OCI-LY7 (cell line): ENCODE measurements at places on chromosomes 3 and 15. TPM values are rescaled to one million over a fixed set of nuclear protein-coding genes. Genes with fewer than 3 reads are reported as not detected.

- no peak for DNase-seq
These were observed at the start of gene UNC13C for GRCh38 chr15:53978253-53978906. Gene UNC13C, plus strand, starts transcription at chr15:53978441. Its CDS starts 34,463 bp downstream, at chr15:54012904.

DNA sequence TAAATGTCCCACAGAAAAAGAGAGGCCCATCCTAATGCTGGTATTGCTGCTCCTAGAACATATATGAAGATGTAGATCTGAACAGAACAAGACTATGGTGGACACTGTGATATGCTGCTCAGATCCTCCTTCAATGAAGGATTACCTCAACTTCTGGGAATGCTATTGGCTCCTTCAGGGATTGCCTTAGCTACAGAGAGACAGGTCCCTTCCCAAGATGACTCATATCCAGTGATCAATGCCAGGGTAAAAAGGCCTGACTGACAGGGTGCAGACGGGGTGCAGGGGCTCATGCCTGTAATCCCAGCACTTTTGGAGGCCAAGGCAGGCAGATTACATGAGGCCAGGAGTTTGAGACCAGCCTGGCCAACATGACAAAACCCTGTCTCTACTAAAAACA, 20.5 kb upstream of the STAG1 start:
- no peak for DNase-seq

- no peak for DNase-seq
These were observed 79.0 kb downstream of the EPHA3 start for GRCh38 chr3:89186456-89186855.

DNA sequence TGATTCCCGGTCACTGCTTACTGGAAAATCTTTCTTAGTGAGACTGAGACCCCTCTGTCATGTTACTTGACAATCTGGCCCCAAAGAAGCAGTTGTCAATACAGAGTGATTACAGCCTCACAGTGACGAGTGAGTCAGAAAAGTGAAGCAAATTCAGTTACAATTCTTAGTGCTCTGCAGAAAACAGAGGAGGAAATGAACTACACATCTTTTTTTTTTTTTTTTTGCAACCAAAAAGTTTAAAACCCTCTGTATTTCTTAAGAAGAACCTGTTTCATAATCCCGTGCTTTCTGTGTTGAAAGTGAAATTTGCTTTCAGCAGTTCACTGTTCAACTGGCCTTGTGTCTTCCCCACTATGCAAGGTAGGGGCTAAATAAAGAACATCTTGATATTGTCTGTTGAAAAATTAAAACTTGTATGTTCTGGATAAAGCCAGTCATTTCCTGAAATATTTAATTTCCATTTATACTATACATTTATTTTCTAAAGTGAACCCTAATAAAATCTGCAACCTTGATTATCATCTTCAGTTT, 1.9 kb downstream of the AQP9 start:
- no peak for DNase-seq

DNA sequence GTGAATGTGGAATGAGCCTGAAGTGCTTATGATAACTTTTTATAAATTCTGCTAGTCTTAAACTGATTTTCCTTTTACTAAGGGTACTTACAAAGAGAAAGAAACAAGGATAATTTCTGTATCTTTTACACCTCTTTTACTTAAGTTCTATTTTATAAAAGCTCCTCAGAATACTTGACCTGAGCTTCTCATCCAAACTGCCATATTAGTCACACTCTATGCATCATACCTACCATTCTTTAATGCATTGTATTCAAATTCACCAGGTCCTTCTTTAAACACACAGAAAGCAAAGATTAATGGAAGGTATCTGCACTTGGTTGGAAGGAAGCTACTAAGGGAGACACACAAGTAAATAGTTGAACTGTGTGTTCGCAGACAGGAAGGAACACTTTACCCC, 1.6 kb upstream of the TOPAZ1 start:
- DNase-seq: no peak

LMOD3 gene
- total RNA-seq: not detected in 2 replicates

GRCh38 chr3:11482021-11482420, 161.7 kb downstream of the VGLL4 start:
- no peak for DNase-seq

- no peak for DNase-seq
These were observed 328.6 kb upstream of the RGMA start for GRCh38 chr15:93417631-93418030.

GRCh38 chr3:179676081-179676480, 23.2 kb downstream of the USP13 start:
- DNase-seq: no peak

- DNase-seq: no peak
These were observed 40.5 kb upstream of the PIK3CB start for GRCh38 chr3:138875096-138875753.

LRRC2 gene
- 1.9 and 2.2 TPM in 2 replicates for total RNA-seq

DNA sequence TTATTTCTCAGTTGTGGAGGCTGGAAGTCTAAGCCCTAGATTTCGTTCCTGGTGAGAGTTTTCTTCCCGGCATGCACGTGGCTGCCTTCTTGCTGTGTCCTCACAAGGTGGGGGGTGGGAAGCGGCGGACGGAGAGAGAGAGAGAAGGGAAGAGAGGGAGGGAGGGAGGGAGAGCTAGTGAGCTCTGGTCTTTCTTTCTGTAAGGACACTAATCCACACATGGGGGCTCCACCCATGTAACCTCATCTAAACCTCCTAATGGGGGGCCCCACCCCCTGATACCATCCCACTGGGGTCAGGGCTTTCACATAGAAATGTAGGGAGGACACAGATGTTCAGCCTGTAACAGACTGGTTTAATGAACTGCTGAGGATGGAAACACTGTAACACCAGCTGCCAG, 7.3 kb downstream of the FBLN2 start:
- no peak for DNase-seq

XCR1 gene
- not detected in 2 replicates for total RNA-seq

DNA sequence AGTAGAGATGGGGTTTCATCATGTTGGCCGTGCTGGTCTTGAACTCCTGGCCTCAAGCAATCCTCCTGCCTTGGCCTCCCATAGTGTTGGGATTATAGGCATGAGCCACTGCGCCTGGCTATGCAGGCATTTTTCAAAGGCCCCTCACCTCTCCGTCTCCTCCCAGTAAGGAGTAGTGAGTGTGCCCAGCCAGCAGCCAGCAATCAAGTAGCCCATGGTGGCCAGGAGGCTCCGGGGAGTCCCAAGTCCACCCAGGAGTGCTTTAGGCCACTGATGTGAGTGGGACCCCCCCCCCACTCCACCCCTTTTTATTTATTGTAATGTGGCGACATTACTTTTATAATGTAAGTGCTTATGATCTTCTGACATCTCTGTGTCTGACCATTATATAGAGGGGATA, 8.1 kb downstream of the ISG20 start:
- DNase-seq: no peak

- DNase-seq: peak; percentile 60
These were observed 66.8 kb downstream of the RPL39L start for GRCh38 chr3:187072511-187072910.

- DNase-seq: no peak
These were observed 509.3 kb upstream of the CFAP20DC start for GRCh38 chr3:59558906-59559720.

- DNase-seq: no peak
These were observed 8.6 kb downstream of the SPG11 start for GRCh38 chr15:44654858-44655257.

GRCh38 chr3:2958551-2958950, 151.6 kb downstream of the IL5RA start:
- no peak for DNase-seq

GRCh38 chr3:179324270-179324754, 1.5 kb downstream of the ZNF639 start:
- peak; percentile 48 for DNase-seq

GRCh38 chr3:58630076-58630709, 36.4 kb downstream of the FAM3D start:
- peak; percentile 60 for DNase-seq

SLC7A14 gene
- not detected in 2 replicates for total RNA-seq

GRCh38 chr3:132448216-132448961, 31.1 kb downstream of the DNAJC13 start:
- DNase-seq: no peak

- no peak for DNase-seq
These were observed 37.0 kb downstream of the ZNF710 start for GRCh38 chr15:90037961-90038631.

SH3GL3 gene
- not detected in 2 replicates for total RNA-seq

LXN gene
- 4.8 and 5.5 TPM in 2 replicates for total RNA-seq

DNA sequence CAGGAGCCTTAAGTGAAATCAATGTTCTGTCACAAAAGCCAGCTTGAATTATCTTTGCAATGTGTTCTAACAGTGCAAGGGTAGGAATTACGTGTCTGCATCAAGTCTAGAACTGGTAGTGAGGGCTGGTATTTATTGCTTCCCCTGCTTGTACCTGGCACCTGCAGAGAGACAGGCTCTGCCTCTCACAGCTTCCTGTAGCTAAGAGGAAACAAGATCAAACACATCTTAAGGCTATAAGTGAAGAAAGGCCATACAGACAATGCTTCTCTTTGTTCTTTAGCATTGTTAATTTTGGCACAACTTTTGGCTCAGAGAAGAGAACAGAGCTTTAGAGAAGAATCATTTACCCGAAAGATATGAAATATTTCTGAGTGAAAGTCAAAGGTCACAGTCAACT, 479.9 kb downstream of the GRM7 start:
- DNase-seq: no peak

DNA sequence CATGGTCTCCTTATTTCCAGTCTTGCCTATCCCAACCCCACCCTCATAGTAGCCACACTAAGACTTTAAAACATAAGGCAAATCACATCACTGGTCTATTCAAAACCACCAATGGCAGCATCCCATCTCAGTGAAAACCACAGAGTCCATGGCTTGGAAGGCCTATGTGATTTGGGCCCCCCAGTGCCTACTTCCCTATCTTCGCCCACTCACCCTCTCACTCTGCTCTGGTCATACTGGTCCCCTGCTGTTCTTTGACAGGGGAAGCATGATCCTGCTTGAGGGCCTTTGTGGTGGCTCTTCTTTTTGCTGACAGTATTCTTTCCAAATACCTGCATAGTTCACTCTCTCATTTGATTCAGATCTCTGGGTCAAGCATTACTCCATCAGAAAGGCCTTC, 3.3 kb downstream of the GTF2A2 start:
- no peak for DNase-seq

DLEC1 gene
- total RNA-seq: 0.11 TPM in 1 of 2 replicates, not detected in the other

DNA sequence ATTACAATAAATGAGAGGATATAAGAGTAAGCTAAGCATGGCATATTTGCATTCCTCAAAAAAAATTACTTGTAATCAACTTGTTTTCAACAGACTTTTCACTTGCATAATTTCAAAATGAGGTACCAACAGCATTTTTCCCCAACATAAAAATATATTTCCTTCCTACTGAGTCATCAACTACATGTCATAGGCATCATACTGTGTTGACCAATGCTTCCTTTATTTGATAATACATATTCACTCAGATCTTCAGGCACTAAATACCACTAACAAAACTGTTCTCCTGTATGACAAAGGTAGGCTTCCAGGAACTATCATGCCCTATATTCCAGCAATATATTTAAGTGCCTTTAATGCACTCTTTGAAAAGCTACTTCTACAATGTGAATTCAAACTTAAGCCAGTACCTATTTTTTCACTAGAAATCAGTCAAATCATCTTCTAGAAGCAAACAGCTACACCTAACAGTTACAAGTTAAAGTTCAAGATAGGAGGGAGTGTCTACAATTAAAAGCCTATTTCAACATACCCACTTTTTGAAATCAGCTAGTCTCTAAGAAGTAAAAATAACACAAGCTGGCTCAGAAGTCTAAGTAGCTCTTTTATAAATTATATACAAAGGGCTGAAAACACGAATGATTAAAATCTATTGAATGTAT, 11.3 kb downstream of the ADAM10 start:
- DNase-seq: no peak

HESX1 gene
- 4.7 and 6.0 TPM in 2 replicates for total RNA-seq

CPN2 gene
- not detected in 2 replicates for total RNA-seq

COL6A5 gene
- total RNA-seq: not detected in 2 replicates

GRCh38 chr3:22098021-22098420, 347.0 kb upstream of the ZNF385D start:
- no peak for DNase-seq

DNA sequence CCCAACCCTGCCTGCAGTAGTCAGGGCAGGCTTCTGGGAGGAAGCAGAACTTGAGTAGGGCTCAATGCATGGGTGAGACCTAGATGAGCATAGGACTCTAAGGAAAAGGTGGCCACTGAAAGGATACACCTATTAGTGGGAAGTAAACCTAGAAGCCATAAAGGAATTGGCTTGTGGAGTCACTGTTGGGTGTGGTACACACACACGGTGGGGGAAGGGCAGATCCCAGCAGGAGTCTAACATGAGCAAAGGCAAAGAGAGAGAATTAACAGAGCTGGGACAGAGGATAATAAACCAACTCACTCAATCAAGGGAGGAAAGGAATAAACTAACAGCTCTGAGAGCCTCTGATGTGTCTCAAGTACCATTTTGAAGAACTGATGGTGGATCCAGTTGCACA, 23.1 kb downstream of the DAPK2 start:
- no peak for DNase-seq

GRCh38 chr3:117681619-117682018, 972.0 kb downstream of the TUSC7 start:
- no peak for DNase-seq

EPHA3 gene
- total RNA-seq: not detected in 2 replicates

DNA sequence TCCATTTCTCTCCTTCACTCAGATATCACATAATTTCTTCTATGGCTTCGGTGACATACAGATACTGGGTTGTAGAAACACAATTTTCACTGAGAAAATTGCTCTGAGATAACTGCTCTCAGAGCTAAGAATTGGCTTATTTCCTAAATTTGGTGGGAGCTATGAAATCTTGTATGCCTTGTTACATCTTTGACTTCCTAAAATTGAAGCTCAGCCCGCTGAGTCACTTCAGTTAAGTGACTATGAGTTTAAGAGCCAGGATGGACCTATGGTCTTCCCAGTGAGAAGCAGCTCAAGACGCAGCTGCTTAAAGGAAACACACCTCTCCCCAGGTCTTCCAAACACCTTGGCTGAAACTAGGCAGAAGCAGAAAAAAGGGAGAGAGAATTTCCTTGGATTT, 56.4 kb downstream of the EFHB start:
- no peak for DNase-seq

DNA sequence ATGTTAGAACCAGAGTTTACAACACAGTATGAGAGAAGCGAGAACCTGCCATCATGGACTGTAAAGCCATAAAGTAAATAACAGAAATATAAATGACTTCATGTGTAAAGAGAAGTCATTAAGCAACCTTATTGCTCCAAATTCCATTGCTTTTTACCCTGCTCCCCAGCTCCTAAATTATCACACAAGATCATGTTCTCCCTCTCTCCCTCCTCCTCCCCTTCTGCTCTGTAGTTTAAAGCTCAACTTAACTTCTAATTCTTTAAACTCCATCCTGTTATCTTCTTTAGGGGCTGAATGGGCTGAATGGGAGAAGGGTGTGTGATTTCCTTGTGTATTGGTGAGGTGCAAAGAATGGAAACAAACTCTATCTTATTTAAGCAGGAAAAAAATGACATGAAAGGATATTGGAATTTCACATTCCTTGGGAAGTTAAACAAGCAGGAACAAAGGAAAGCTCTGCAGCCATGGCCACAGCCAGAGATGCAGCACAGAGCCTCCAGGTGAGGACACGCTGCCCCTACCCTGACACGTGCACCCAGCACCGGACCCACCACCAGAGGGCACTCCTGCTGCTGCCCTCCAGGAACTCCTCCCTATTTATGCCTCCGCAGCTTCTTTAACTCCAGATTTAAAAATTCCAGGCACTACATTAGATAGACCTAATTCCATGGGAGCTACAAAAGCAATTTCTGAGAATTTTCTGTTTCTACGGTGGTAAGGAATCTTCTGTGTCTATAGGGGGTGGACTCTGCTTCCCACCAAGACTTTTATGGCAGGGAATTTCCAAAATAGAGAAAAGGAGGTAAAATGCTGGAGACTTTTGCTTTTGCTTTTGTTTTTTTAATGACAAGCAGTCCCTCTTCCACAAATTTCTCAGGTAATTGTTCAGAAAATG, 76.9 kb upstream of the ABI3BP start:
- DNase-seq: peak; percentile 45

GRCh38 chr15:65960586-65960985, 91.3 kb downstream of the RAB11A start:
- DNase-seq: peak; percentile 22
